ENCODE measurements at places on chromosomes 2 and 18.

- DNase-seq, result peak; percentile 89
Measured at GRCh38 chr2:237097911-237098702, 12.4 kb downstream of the COPS8 start.

GRCh38 chr2:15954761-15955160, 14.4 kb downstream of the MYCN start:
- no peak for DNase-seq

DNA sequence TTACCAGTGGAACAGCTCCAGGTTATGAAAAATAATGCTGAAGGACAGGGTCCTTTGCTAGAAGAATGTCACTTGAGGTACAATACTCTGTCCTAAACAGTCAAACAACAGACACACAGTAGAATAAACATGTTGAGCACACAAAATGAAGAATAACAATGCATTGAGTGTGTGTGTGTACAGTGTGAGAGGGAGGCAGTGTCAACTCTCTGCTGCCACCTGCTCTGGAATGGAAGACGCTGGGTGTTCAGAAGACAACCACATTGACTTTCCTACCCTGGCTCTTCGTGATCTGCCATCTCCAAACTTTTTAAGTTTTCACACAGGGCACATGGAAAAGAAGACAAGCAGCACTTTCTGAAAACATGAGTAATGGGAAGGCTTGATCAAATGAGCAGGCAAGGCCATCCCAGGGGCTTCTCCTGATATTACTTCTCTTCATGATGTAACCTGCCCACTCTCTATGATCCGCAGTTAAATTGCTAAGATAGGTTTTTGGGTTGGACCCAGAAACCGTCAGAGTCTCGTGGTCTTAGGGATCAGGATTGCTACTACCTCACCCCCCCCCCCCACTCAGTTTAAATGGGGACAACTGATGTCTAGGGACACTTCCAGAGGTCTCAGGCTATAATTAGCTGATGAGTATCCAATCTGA, 533.2 kb upstream of the TNP1 start:
- DNase-seq, result no peak

- DNase-seq, result no peak
Measured at GRCh38 chr2:47303341-47304148, 99.4 kb upstream of the MSH2 start.

DNA sequence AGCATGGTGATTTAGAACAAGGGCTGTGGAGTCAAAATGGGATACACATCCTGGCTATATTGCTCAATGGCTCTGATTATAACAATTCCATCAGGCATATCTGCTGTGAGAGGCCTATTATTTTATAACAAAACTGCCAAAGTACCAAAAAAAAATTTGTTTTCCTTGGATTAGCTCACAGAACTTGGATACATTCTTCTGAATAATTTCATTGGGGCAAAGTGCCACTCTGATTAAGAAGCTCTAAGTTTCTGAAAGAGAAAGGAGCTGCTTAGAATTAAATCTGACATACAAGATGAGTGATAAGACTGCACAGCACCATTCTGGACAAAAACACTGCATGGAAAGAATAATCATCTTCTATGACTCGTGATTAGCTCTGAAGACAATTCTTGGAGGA, 85.7 kb downstream of the SMC6 start:
- peak; percentile 13 for DNase-seq
